Spinal cord (tissue), 10 donors: ENCODE measurements at places on chromosomes 11 and 22. TPM values are rescaled to one million over a fixed set of nuclear protein-coding genes. Genes with fewer than 3 reads are reported as not detected.
A peak's percentile ranks its signal among the peaks of the same experiment; 100 is the strongest.

The AMPD3 gene
- 13.0 TPM for total RNA-seq

DNA sequence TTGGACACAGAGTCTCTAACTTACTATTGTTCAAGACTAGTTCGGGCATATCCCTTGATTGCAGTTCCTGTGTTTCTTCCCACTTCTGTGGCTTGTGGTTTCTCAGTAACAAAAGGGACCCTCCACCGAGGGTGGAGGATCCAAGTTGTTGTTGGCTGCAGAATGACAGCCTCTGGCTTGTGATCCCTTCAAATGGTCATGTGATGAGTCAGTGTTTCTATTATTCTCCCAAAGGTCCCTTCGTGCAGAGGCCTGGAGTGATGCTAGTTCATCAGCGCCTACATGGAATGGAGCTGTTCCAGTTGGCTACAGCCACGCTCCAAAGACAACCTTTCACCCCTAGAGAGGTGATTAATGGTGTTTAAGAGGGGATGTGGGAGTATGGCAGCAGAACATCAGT lies 2.6 kb upstream of the VWCE start:
- no peak for DNase-seq

DNA sequence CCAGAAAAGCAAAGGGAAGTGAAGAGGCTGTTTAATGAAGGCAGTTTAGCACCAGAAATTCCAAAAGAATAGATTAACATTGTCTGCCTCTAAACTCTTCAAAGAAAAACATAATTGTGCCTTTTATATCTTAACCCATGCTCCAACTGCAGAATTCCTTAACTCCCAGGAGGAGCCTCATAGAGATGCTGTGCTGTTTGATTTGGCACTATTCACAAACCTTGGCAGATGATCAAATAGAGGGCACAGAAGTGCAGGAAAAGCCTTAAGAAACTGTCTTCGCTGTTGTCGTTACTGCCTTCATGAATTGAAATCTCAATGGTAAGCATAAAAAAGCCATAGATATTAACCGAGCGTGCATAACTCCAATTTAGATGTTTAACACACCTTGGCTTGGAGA lies 124.1 kb upstream of the MPPED2 start:
- peak; percentile 29 for DNase-seq

DNA sequence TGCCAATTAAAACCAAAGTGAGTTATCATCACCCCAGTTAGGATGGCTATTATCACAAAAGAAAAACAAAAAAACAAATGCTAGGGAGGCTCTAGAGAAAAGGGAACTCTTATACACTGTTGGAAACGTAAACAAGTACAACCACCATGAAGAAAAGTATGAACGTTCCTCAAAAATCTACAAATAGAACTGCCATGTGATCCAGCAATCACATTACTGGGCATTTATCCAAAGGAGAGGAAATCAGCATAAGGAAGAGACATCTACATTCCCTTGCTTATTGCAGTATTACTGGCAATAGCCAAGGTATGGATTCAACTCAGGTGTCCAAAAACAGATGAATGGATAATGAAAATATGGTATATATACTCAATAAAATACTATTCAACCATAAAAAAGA lies 1145.1 kb downstream of the LRRC4C start:
- no peak for DNase-seq

The CEP126 gene
- total RNA-seq, result 10.1 TPM

GRCh38 chr11:64246871-64247728 lies at the start of gene PPP1R14B:
PPP1R14B (minus strand) TSS chr11:64246943; CDS start chr11:64246673, 270 bp downstream.
- peak; percentile 96 for DNase-seq

DNA sequence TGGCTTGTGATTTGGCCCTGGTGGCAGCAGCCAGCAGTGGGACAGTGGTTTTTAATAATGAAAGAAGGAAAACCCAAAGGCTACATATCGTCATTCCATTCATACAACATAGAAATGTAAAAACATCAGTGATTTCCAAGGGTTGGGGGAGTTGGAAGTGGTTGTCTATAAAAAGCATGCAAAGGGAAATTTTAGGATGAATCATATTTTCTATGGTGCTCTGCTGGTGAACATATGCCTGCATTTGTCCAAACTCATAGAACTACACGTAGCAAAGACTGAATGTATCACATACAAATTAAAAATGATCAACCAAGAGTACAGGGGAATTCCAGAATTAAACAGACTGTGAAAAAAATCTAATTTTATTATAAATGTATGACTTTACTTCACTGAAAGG lies 11.1 kb downstream of the OR5B3 start:
- no peak for DNase-seq

The KIRREL3 gene
- total RNA-seq, result 18.7 TPM

DNA sequence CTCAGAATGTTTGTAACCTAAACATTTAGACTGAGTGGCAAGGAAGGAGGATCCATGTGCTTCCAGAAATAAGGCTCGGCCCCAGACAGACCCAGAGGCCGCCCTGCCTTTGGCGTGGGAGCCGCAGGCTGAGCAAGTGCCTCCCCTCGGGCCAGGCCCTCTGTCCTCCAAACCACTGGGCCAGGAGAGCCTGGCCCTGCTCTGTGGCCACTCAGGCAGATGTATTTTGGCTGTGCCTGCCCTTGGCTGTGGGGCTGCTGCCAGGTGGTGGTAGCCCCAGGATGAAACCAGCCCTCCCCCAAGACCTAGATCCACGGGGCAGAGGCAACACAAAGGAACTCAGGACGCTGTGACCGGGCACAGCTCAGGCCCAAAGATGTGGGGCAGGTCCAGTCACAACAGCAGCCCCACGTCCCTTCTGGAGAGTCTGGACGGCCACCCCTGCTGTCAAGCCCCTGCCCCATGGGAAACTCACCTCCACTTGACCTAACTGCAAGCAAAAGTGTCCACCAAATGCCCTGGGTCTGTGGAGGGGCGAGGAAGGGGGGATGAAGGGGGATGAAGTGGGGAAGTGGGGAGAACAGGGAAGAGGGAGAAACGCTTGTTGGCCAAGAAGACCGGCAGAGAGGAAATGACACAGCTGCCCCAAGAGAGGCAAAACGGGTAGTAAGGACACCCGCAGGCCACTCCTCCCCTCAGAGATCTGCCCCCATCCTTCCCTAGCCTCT lies 24.0 kb downstream of the PISD start:
- no peak for DNase-seq

- DNase-seq, result no peak
These were observed 5.1 kb downstream of the SUSD2 start for GRCh38 chr22:24186352-24186740.

DNA sequence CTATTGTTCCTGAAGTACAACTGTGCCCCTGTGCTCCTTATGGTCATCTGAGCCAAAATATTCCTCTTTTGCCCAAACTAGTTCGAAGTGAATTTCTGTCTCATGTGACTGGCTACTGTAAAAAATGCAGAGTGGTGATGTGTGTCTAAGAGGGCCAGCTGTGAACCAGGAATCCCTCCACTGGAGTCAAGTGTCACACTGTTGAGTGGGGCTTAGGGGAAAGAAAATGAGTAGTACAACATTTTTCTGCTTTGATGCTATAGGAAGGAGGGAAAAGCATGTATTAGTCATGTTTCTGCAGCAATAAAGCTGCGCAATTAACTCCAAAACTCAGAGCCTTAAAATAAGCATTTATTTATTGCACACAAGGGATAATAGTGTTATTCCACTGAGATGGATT lies 39.8 kb upstream of the HMGXB4 start:
- DNase-seq, result no peak
